ENCODE measurements at places on chromosomes 7 and 10.

DNA sequence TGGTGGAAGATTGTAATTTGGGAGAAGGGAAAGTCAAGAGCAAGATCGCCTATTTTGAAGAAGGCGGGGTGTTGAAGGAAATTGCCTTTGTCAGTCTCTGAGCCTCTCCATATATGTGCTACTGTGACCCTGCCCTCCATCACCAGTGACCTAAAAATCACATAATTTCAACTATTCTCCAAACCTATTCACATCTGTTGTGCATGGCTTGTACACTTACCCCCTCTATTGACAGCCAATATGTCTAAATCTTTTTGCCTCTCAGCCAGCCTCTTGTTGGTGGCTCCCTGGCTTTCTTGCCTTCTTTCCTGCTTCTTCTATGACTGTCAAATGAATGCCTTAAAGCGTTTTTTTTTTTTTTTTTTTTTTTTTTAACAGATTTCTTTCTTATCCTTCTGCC lies 295.6 kb downstream of the AUTS2 start:
- DNase-seq: no peak

DNA sequence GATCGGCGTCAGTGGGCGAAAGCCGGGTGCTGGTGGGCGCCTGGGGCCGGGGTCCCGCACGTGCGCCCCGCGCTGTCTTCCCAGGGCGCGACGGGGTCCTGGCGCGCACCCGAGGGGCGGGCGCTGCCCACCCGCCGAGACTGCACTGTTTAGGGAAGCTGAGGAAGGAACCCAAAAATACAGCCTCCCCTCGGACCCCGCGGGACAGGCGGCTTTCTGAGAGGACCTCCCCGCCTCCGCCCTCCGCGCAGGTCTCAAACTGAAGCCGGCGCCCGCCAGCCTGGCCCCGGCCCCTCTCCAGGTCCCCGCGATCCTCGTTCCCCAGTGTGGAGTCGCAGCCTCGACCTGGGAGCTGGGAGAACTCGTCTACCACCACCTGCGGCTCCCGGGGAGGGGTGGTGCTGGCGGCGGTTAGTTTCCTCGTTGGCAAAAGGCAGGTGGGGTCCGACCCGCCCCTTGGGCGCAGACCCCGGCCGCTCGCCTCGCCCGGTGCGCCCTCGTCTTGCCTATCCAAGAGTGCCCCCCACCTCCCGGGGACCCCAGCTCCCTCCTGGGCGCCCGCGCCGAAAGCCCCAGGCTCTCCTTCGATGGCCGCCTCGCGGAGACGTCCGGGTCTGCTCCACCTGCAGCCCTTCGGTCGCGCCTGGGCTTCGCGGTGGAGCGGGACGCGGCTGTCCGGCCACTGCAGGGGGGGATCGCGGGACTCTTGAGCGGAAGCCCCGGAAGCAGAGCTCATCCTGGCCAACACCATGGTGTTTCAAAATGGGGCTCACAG lies 1.1 kb downstream of the EGFR start:
- no peak for DNase-seq

GRCh38 chr7:24135003-24135817 lies 148.8 kb upstream of the NPY start:
- no peak for DNase-seq

GRCh38 chr10:33142295-33142694 lies 184.3 kb upstream of the ITGB1 start:
- DNase-seq: no peak

GRCh38 chr10:124436191-124436638 lies 13.6 kb downstream of the NKX1-2 start:
- no peak for DNase-seq

GRCh38 chr7:114931656-114932011 lies 9.7 kb downstream of the MDFIC start:
- peak; percentile 68 for DNase-seq

DNA sequence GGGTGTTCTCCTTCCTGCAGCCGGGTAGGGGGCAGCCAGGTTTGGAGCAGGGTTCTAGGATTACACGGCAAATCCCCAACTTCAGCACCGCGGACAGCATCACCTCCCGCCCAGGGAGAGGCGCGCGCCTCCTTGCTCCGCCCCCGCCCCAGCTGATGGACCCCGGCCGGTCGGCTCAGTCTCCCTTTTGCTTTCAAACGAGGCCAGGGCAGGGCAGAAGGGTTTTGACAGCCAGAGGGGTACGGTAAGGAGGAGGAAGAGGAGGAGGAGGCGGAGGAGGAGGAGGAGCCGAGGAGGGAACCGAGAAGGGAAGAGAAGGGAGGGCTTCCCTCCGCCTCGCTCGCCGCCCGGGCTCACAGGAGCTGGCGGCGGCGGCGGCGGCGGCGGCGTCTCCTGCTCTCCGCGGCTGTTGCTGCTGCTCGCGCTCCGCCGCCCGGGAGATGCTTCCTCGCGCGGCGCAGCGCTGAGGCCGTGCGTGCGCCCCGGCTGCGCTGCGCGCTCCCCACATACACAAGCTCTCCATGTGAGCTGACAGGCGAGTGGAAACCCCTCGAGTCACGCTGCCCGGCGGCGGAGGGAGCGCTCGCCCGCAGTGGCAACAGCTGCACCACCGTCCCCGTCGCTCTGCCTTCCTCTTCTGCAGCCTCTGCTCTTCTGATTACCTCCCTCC lies 615 bp upstream of the CNTNAP2 start:
- peak; percentile 51 for DNase-seq

DNA sequence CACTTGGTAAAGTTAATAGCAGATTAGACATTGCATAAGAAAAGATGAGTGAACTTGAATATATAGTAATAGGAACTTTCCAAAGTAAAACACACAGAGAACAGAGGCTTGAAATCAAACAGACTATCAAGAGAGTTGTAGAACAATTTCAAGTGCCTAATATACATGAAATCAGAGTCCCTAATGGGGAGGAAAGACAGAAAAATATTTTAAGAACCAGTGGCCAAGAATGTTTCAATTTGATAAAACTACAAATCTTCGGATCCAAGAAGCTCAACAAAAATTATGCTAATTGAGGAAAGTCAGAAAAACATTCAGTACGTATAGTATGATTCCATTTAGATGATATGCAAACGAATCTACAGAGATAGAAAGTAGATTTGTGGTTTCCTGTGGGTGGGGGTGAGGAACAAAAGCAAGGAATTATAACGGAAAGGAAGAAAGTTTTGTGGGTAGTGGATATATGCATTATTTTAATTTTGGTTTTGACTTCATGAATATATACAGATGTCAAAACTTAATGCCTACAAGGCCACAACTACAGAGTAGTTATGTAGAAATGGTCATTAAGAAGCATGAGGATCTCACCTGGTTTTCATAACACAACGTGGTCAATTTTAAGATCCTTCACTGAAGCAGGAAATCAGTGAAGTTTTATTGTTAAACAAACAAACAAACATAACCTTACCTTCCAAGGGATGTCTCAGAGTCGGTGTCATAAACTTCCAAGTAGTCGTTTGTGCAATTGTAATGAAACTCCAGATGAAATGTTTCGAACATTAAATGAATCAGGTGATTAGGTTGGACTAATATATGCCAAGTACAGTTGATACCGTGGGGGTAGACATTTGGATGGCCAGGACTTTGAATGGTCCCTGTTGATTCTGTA lies 62.0 kb downstream of the CUBN start:
- no peak for DNase-seq

GRCh38 chr7:44380831-44381493 lies 55.6 kb upstream of the CAMK2B start:
- no peak for DNase-seq
